ENCODE measurements at places on chromosomes 7 and 10.
A peak's percentile ranks its signal among the peaks of the same experiment; 100 is the strongest.

DNA sequence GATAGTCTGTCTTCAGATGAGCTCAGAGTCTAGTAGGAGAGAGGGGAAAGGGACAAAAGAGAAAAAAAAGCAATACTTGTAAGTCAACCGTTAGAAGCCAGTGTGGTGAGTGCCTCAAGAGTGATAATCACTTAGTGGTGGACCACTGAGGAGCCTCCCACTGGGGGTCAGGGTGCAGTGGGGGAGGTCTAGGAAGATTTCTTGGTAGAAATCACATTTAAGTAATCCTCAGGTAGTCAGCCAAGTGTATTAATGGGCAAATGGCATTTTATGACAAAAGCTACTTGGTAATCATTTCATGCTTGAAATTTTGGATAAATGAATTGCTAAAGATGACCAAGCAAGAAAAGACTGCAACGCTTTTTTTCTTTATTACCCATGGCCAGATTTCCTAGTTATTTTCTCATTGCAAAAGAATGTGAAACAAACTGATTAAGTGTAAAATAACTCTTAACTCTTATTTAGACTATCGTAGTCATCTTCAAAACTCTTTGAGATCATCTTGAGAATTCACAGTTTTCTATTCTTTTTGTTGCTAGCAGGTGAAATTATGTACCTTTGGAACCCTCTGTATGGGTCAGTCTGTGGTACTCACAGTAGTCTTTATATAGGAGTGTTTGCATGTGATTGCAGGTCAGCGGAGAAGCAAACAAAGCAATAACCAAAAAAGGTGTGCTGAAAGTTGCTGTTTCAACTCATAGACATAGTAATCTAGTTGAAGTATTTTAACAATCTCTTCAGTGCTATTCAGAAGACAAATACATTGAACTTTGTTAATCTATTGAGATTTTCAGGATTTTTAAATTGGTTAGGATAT lies 63.9 kb downstream of the PPP1R9A start:
- DNase-seq = no peak

DNA sequence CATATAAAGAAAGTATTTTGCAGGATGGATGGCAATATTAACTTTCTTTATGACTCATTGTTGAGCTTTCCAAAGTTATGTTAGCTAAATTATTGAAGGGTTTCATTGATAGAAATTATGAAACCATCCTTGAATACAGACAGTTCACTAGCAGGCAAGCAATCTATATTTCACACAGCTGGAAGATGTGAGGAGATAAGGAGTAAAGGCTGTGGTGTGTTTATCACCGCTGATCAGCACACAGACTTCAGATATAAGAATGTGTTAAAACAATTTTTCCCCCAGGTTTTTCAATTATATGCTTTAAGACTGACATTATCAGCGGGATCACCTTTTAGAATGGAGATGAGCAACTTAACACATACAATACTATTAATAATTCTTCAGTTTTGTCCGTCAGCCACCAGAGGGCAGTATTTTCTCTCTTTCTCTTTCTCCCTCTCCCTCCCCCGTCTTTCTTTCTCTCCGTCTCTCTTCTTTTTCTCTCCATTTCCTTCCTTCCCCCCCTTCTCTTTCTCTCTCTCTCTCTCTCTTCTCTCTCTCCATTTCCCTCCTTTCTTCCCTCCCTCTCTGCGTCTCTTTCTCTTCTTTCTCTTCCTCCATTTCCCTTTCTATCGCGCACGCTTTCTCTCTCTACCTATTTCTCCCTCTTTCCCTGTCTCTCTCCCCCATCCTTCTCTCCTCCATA lies 62.9 kb upstream of the FAM171A1 start:
- no peak for DNase-seq

DNA sequence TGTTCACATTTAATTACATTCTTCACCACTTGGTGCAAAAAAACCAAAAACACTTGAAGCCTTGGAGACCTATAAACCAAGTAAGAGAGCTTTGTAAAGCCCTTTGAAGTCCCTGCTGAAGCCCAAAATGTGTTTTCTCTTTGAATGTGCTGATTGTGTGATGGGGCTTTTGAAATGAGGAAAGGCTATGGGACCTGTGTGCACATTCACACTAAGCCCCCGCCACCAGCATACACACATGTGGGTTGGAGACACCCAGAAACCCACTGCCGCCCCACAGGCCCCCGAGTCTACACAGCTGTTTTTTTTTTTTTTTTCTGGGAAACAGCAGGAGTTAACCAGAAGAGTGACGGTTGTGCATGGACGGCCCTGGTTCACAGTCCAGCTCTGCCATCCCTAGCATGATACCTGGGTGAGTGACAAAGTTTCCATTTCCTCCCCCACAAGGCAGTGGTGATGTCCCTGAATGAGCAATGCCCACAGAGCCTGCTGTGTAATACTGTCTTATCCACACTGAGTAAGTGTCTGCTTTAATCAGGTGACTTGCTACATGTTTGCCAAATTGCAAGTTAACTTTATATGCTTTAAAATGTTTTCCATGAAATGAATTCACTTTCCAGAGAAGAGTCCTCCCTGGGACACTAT lies 154.6 kb upstream of the GDF10 start:
- DNase-seq = peak; percentile 12

- no peak for DNase-seq
These were observed 30.4 kb upstream of the DDC start for GRCh38 chr7:50595491-50596102.

DNA sequence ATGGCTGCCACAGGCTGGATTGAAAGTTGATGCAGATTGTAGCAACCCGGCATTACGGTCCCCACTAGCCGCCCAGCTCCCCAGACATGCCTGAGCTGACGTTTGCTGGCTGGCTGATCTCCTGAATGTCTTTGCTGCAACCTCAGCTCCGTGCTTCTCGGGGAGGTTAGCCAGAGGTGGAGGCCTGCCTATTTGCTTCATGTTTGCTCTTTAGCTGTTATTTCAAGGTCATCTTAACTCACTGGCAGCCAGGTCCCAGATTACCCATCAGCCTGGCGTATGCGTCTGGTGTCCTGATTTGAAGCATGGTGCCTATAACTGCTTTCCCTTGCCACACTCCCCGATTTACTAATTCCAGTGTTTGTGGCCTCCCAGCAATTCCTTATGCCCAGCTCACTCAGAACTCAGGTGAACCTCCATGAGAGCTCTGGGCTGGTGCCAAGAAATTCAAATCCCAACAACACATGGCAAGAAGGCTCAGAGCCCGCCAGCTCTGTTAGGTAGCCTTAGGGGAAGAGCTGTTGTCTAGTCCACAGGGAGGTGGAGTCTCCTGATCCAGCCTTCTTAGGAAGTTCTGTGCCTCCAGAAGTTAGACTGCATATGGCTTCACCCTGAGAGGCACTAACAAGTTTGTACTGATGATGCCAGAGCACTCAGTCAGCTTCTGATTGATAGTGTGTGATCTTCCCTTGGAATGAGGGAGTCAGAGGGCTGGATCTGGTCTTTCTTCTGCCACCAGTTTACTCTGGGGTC lies 69.7 kb upstream of the EXOC4 start:
- peak; percentile 3 for DNase-seq

DNA sequence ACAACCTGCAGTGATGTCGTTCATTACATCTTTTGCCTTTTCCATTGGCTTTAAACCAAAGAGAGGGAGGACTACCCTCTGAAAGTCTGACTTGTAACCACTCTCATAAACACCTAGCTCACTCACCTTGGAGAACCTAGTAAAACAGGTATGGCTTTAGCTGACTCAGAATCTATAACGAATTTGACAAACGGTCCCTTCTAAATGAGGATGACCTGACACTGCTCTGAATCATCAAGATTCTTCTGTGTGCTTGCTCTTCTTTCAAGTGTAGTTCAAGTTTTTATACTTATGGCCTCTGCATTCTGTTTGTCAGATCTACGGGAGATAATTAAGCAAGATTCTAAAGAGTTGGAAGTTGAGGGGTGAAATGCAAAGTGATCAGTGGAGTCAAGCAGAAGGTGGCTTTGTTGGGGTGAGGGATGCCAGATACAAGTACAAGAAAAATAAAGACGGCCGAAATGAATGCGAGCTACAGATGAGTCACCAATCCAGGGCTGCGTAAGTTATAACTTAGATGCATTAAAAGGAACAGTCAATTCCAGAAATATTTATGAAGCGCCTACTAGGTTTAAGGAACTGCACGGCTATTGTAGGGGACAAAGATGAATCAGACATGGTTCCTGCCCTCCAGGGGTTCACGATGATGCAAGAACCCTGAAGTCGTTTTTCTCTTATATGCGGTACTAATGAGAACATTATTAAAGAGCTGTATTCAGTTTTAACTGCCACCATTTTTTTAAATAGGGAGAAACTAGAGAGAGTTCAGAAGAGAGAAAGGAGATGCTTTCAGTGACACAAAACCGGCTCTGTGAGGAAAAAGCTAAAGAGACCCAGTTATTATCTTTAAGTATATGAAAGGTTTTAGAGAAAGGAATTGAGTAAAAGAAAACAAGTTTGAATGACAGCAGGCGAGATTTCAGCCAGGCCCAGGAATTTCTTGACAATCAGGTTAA lies 6.5 kb downstream of the HIPK2 start:
- DNase-seq = no peak

- DNase-seq = no peak
These were observed 14.1 kb downstream of the STEAP2 start for GRCh38 chr7:90225601-90226000.

- no peak for DNase-seq
These were observed 251.8 kb downstream of the CRPPA start for GRCh38 chr7:16169537-16169936.

GRCh38 chr10:6609625-6610024 lies 29.5 kb upstream of the PRKCQ start:
- no peak for DNase-seq

DNA sequence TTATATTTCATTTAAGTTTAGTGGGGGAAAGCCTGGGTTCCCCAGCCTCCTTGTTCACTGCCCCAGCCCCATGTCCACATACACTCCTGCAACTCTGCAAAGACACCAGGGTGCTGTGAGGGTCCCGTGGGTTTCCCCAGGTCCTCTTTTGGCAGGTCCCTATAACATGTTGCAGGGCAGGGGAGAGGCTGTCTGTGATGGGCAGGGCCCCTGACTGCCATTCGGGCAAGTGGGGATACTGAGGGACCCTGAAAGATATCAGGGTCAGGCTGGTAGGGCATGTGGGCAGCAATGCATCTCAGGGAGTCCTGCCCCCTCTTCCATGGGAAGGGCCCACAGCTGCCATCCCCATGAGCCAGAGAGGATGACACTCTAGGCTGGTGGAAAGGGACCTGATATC lies 28.4 kb downstream of the RASGEF1A start:
- no peak for DNase-seq

DNA sequence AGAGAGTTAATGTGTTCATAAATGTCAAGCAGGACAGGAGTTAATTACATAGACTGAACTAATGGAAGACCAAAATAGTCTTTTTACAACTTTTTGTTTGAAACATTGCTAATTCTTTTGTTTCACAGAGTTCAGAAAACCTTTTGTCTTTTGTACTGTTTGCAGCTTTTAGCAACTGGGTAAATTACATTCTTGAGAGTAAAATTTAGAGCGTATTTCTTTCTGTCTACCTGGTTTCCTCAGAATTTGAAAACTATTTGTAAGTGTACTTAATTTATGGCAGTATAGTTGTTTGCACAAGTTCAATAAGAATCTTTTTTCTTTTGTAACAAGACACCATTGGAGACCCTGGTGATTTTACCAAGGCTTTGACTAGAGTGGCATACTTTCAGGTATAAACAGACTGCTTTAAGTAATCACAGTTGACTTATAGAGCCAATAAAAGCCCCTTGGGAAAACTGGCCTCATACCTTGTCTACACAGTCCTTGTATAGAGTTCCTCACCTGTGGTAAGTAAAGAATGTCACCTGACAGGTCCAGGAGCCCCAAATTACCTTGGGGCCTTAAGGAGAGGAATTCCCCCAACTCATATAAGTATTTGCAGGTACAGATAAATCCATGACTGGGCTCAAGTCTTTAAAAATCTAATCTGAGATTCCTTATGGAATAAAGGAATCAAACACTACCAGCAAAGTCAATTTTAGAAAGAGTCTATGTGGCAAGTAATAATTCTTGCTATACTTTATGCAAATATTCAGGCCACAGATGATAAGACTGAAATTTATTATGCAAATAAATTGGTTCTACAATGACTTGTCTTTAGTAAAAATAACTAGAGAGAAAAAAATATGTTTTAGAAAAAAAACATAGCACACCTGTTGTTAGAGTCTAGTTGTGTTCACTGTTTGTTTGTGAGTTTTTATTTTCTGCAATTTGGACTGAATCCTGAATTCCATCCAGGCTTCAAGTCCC lies 23.6 kb upstream of the CREB3L2 start:
- DNase-seq = no peak

GRCh38 chr7:50543776-50544442 lies 21.3 kb downstream of the DDC start:
- DNase-seq = no peak

GRCh38 chr10:97508342-97508741 lies 9.6 kb downstream of the UBTD1 start:
- DNase-seq = no peak

GRCh38 chr7:94272821-94273583 lies 121.7 kb upstream of the COL1A2 start:
- DNase-seq = no peak

Measured in renal cortex interstitium (tissue), 15 donors.